ENCODE measurements at places on chromosomes 16 and 17. TPM values are rescaled to one million over a fixed set of nuclear protein-coding genes. Genes with fewer than 3 reads are reported as not detected.

Gene OVCA2
- total RNA-seq, result 36.2 TPM

Gene NUFIP2
- 16.1 TPM for total RNA-seq

Gene ABCC11
- 2.1 TPM for total RNA-seq

Gene IL17C
- total RNA-seq, result not detected

Gene KCNJ18
- not detected for total RNA-seq

Gene SEZ6L2
- total RNA-seq, result 0.49 TPM

Gene ABCA3
- total RNA-seq, result 2.6 TPM

- H3K36me3 ChIP-seq, result no peaks in the 10 kb centered on the region
- no peak for DNase-seq
- no peak overlapping the region for H3K4me3 ChIP-seq
- no peak overlapping the region for H3K27ac ChIP-seq
Observed at GRCh38 chr17:27239046-27239445, 54.9 kb upstream of the WSB1 start.

DNA sequence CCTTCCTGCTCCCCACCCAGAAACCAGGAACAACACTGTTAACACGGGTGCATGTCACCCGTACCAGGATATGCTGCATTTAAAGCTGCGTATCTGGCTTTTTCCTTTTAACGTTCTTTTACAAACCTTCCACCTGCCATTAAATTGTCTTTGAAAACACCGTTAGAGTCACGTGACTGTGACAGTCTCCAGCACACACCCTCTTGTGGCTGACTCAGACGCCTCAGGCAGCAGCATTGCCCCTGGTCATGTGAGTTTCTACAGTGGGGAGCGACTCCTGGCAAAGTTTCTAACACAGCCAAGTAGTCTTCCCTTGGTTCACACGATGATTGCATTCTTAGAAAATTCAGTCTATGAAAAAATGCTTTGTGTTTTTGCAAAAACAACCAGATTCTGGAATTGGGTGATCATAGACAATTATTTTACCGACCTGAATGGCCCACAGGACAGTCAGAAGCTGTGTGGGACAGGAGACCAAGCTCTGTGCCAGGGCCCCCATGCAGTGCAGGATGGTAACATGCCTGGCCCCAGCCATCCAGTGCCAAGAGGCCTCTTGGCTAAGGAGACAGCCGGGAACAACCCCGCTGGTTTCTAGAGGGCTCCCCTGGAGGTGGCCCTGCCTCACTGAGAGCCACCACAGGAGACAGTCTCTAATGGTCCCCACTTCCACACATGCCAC, 199.1 kb downstream of the KATNIP start:
- no peak overlapping the region for H3K27ac ChIP-seq
- H3K4me1 ChIP-seq, result no peaks in the 10 kb centered on the region
- no peak overlapping the region for H3K4me3 ChIP-seq
- no peak for DNase-seq
- no peaks in the 10 kb centered on the region for H3K36me3 ChIP-seq

DNA sequence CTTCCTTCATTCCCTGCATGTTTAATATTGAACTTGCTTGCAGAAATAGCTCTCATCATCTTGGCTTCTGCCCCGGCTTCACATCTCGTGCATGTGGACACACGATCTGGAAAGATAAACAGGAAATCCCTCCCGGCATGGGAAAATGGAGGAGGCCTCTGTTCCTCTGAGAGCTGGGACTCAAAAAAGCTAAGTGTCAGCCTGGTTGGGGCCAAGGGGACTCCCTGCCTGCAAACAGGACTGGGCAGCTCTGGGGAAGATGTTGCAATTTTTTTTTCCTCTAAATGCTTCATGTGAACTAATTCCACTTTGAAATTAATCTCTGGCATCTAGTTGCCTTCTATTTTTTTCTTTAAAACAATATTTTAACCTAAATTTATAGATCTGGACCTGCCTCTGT, 24.8 kb downstream of the ITPRIPL2 start:
- no peaks in the 10 kb centered on the region for H3K27me3 ChIP-seq
- H3K4me1 ChIP-seq, result no peaks in the 10 kb centered on the region
- no peaks in the 10 kb centered on the region for H3K36me3 ChIP-seq
- DNase-seq, result peak; percentile 59
- no peak overlapping the region for H3K27ac ChIP-seq

- no peak overlapping the region for H3K4me3 ChIP-seq
- H3K36me3 ChIP-seq, result no peaks in the 10 kb centered on the region
- DNase-seq, result no peak
Observed at GRCh38 chr17:49552070-49552751, 23.5 kb upstream of the NXPH3 start.

GRCh38 chr17:55420776-55421178, 858 bp downstream of the MMD start:
- peak; percentile 69 for DNase-seq
- peaks cover 3% of the 10 kb centered on the region for H3K4me1 ChIP-seq
- H3K36me3 ChIP-seq, result no peaks in the 10 kb centered on the region
- H3K4me3 ChIP-seq, result peak overlapping the region; percentile 98

DNA sequence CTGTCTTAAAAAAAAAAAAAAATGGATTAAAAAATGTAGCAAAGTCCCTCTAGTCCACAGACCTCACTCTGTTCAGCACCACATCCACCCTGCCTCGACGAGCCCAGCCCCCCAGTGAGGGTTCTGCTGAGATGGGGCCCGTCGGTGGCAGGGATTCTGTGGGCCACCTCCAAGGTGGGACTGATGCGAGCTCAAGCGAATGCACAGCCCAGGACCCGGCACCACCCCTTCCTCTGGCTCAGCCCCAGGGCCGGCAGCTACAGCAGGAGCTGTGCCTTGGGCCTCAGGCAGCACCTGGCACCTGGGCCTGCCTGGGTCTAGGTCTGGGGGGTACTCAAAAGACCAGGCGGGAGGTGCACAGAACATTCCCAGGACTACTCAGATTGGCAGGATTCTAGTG, 59.5 kb downstream of the ZNF778 start:
- no peak overlapping the region for H3K27ac ChIP-seq
- peaks cover 11% of the 10 kb centered on the region for H3K36me3 ChIP-seq
- H3K4me3 ChIP-seq, result no peak overlapping the region
- no peak for DNase-seq
- no peaks in the 10 kb centered on the region for H3K27me3 ChIP-seq

GRCh38 chr16:64206862-64207261, 915.0 kb downstream of the CDH11 start:
- H3K4me1 ChIP-seq, result no peaks in the 10 kb centered on the region
- no peak overlapping the region for H3K4me3 ChIP-seq
- no peaks in the 10 kb centered on the region for H3K36me3 ChIP-seq
- H3K27me3 ChIP-seq, result no peaks in the 10 kb centered on the region
- no peak for DNase-seq

DNA sequence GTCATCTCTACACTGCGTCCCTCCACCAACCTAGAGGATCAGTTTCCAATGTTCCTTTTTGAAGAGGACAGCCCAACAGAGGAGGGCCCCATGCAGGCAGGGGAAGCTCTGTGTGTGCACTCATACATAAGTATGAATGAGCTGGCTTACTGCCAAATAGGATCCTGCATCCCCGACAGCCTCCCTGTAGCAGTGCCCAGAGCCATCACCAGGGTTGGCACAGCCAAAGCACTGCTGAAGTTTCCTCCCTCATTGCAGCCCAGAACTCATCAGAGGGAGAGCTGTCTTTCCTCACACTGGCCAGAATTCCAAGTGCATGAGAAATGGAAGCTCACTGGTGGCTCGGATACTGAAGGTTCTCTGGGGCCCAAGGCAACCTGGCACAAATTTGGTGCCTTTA, 114.4 kb downstream of the ASIC2 start:
- H3K4me1 ChIP-seq, result no peaks in the 10 kb centered on the region
- no peak overlapping the region for H3K27ac ChIP-seq
- no peak for DNase-seq
- no peaks in the 10 kb centered on the region for H3K36me3 ChIP-seq
- no peaks in the 10 kb centered on the region for H3K27me3 ChIP-seq

- H3K4me3 ChIP-seq, result no peak overlapping the region
- H3K27me3 ChIP-seq, result peaks cover 4% of the 10 kb centered on the region
- DNase-seq, result no peak
- H3K27ac ChIP-seq, result no peak overlapping the region
Observed at GRCh38 chr17:50557630-50558029, 2.9 kb upstream of the CACNA1G start.

DNA sequence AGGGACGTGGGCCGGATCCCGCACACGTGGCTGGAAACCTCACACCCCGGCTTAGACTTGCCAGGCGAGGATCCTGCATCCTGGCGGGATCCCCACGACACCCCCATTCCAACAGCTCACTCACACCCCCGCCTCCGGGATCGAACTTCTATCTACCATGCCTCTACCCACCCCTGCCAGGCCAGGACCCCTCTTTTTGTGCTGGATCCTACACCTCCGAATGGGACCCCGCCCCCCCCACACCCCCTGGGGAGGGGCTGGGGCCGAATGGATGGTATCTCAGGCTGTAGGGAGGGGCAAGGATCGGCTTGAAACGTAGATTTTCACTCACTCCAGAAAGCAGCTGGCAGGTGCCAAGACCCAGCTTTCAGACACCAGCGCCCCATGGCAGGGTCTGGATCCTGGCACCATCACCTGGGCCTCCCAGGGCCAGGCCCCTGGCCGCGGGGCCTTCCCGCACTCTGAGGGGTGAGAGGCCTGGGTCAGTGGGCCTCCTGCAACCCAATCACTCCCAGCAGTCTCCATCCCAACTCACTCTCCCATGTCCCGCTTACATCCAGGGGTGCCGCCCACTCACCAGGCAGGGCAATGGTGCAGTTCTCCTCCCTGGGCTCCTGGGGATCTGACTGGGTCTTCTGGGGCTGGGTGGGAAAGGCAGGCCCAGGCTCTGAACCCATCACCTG, 6.7 kb downstream of the PRSS36 start:
- H3K27me3 ChIP-seq, result no peaks in the 10 kb centered on the region
- DNase-seq, result no peak
- H3K4me3 ChIP-seq, result peak overlapping the region; percentile 48
- H3K36me3 ChIP-seq, result no peaks in the 10 kb centered on the region

DNA sequence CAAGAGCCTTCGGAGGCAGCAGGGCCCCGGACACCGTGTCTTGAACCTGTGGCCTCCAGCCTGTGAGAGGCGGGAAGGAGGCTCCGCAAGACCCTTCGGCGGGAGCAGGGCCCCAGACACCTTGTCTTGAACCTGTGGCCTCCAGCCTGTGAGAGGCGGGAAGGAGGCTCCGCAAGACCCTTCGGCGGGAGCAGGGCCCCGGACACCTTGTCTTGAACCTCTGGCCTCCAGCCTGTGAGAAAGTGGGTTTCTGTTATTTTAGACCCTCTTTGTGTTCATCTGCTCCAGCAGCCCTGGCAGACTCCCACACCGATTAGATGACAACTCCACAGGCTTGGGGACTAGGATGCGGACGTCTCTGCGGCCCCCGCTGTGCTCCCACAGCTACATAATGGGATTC, 30.0 kb downstream of the FBXO31 start:
- no peak overlapping the region for H3K27ac ChIP-seq
- peaks cover 10% of the 10 kb centered on the region for H3K36me3 ChIP-seq
- H3K4me3 ChIP-seq, result no peak overlapping the region
- no peaks in the 10 kb centered on the region for H3K4me1 ChIP-seq
- no peaks in the 10 kb centered on the region for H3K27me3 ChIP-seq
- no peak for DNase-seq

DNA sequence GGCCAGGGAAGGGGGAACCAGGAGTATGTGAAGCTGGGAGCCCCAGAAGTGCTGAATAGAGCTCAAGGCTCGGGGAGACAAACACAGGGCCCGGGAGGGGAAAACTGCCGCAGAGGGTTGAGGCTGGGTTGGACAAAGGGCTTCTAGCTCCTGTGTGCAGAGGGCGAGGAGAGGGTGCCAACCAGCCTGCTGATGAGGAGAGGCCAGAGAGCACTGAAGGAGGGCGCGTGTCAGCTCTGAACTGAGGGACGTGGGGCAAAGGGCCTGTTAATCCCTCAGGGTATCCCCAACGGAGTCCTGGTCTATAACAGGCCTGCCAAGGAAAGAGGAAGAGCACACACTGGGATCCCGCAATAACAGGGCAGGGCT, 151.3 kb downstream of the C16orf78 start:
- no peaks in the 10 kb centered on the region for H3K4me1 ChIP-seq
- H3K27ac ChIP-seq, result no peak overlapping the region
- H3K4me3 ChIP-seq, result no peak overlapping the region
- DNase-seq, result no peak
- H3K27me3 ChIP-seq, result no peaks in the 10 kb centered on the region

DNA sequence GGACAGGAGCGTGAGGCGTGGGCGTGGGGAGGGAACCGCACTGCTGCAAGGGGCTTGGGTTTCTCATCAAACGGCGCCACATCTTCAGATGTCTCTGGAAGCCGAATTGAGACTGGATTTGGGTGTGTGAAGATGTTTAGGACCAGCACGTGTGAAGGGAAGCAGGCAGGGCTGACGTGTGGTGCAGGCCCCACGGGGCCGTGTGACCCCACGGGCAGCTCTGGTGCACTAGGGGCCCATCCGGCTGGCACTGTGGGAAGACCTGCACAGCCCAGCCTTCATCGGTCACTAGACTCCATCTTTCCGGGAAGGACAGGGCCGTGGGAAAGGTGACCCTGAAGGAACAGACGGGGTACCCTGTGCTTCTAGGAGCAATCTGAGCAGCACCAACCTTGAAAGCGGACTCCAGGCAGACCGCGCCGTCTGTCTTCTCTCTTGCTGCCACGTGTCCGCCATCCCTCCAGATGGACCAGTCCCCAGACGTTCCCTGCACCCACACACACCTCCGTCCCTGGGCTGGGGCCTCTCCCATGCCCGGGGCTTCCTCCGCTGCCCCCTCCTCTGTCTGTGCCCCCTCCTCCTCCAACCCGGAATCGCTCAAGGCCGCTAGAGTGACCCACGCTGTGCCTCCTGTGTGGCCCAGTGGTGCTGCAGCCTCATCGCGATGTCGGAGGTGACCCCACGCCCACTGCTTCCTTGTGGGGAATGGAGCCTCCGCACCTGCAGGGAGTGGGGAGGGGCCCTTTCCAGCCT, 23.4 kb upstream of the CBFA2T3 start:
- no peak overlapping the region for H3K27ac ChIP-seq
- H3K4me3 ChIP-seq, result no peak overlapping the region
- no peaks in the 10 kb centered on the region for H3K27me3 ChIP-seq

GRCh38 chr17:70563281-70563820, 394.0 kb downstream of the KCNJ2 start:
- H3K27me3 ChIP-seq, result no peaks in the 10 kb centered on the region
- H3K4me1 ChIP-seq, result no peaks in the 10 kb centered on the region
- no peak overlapping the region for H3K27ac ChIP-seq
- H3K36me3 ChIP-seq, result no peaks in the 10 kb centered on the region
- no peak for DNase-seq

GRCh38 chr16:21218153-21218552, 6.8 kb upstream of the ZP2 start:
- DNase-seq, result no peak
- no peaks in the 10 kb centered on the region for H3K27me3 ChIP-seq
- H3K27ac ChIP-seq, result no peak overlapping the region
- no peak overlapping the region for H3K4me3 ChIP-seq
- no peaks in the 10 kb centered on the region for H3K4me1 ChIP-seq

GRCh38 chr17:64115822-64116534, 14.0 kb downstream of the ERN1 start:
- DNase-seq, result no peak
- no peaks in the 10 kb centered on the region for H3K36me3 ChIP-seq
- H3K27ac ChIP-seq, result peak overlapping the region; percentile 0
- no peak overlapping the region for H3K4me3 ChIP-seq

GRCh38 chr16:56686758-56687157, 4.5 kb downstream of the MT1X start:
- H3K4me3 ChIP-seq, result no peak overlapping the region
- no peaks in the 10 kb centered on the region for H3K36me3 ChIP-seq
- no peaks in the 10 kb centered on the region for H3K27me3 ChIP-seq
- H3K4me1 ChIP-seq, result no peaks in the 10 kb centered on the region

Data from right lobe of liver (tissue), 6 donors.